ENCODE measurements at places on chromosomes 12 and 14.

GRCh38 chr12:100632445-100632892 is 59.0 kb downstream of the GAS2L3 start:
- DNase-seq: no peak

DNA sequence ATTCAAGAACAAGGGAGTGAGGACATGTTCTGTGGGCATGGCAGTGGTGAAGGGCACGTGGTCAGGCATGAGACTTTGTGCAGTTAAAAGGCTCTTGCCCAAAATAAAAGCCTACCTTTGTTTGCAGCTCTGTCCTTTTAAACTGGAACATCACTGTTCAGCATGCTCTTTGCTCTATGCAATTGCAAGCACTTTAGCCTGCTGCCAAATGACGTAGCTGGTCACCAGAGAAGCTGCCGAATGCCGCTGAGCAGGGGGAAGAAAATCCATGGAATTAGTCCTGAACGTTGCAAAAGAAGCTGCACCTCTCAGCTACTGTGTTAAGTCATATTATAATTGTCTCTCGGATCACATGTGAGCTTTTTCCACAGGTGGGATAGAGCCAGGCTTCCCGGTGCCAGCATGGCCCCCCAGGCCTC is 176.3 kb upstream of the DIO2 start:
- DNase-seq: no peak

- no peak for DNase-seq
These were observed 29.7 kb downstream of the CHGA start for GRCh38 chr14:92952481-92953298.

GRCh38 chr12:110199339-110200123 is 75.4 kb downstream of the IFT81 start:
- DNase-seq: peak; percentile 17

DNA sequence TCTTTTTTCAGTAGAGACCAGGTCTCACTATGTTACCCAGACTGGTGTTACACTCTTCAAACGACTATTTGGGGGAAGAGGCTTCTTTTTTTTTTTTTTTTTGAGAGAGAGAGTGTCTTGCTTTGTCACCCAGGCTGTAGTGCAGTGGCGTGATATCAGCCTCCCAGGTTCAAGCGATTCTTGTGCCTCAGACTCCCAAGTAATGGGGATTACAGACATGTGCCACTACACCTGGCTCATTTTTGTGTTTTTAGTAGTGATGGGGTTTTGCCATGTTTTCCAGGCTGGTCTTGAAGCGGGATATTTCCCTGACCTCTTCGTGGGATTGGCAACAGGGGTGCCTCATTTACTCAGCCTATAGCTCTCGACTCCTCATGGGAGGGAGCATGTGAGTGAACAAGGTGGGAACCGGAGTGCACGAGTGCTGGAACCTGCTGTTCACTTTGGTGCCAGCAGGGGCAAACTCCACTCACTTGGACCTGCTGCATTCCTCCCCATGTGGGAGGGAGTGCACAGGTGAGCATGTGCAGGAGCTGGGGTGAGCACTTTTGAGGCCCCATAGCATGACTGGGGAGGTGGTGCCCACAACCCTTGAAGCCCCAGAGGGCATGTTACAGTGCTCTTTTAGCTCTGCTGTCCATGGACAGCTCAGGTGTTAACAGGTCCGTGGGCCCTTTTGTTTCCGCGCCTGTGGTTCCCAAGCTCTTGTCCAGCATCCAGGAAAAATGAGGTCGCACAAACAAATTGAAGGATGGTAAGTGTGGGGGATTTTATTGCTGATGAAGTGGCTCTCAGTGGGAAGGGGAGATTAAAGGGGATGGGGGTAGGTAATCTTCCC is 79.1 kb upstream of the HECTD1 start:
- DNase-seq: peak; percentile 9

DNA sequence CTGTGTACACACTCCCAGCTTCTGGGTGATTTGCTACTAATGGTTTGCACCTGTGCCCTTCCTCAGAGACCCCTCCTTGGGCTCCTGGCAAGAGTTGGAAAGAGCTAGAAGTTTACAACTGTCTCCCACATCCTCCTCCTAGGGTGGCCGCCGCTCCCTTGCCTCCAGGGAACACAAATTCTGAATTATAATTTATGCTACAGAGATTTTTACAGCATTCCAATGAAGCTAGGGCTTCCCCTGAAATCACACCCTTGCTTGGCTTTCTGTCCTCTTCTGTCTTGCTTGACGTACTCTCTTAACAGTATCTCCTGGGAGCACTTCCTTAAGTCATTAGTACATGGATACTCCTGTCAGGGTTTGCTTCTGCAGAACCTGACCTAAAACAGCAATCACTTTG is 180.2 kb downstream of the KCNA5 start:
- no peak for DNase-seq

DNA sequence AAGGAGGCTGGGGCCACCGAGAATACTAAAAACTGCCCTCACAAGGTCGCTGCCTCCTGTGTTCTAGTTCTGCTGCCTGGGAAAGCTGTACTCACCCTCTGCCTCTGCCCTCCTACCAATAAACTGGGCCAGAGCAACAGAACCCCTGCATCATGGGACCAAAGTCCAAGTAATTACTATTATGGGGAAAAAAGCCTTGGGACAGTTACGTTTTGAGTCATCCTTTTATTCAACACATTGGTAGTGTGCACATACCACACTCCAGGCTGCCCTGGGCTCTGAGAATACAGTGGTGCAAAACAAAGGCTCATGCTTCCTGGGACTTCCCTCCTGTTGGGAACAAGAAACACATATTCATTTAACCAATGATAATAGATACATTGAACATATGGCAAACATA is 49.0 kb downstream of the CACNA1C start:
- no peak for DNase-seq

DNA sequence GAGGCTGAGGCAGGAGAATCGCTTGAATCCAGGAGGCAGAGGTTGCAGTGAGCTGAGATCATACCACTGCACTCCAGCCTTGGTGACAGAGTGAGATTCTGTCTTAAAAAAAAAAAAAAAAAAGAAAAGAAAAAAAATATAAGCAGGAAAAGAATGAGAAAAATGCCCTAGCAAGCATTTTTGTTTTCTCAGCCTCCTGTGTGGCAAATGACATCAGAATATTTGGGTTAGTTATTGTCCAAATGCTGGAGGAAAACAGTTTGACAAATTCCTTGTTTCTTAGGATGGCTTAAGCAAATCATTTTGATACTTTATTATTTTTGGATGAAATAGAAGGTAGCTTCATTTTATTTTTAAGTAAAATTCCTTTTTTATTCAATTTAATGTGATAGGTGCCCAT is 7.5 kb upstream of the PTPRR start:
- DNase-seq: no peak

GRCh38 chr14:24806061-24806678 is 172.2 kb upstream of the GZMB start:
- peak; percentile 48 for DNase-seq

- DNase-seq: no peak
These were observed 57.2 kb downstream of the RIN3 start for GRCh38 chr14:92570674-92571262.

DNA sequence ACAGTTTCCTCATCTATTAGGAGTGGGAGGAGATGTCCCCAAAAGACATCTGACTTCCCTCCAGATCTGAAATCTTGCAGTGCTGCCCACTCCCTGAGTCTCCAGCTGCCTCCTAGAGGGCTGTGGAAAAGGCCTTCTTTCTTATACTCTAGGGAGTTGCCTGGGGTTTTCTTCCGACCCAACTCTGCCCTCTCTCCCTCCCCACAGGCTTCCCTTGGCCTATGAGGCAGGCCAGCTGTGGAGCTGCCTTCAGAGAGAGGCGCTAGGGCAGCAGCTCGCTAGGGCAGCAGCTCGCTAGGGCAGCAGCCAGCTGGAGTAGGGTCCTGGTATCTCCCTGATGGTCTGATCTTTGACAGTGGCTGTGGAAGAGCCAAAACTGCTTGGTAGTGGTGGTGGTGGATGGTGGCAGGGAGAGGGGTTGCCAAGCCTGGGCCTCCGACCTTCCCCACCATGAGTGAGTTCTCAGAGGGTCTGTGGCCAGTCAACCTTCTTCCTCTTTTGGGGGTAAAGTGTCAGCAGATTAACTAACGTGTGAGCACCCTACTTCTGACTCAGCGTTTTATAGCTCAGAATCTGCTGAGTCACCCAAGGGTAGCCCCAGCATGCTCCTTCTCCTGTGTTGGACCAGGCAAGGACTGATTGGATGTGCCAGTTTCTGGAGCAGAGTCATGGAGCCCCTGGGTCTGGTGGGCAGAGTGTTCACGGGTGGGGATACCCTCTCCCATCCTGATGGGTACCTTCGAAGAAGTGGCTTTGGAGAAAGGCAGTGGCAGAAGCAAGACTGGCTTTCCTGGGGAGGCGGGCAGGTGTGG is 2.3 kb downstream of the SLC48A1 start:
- DNase-seq: no peak

Measured in stimulated activated CD4-positive, alpha-beta T cell treated with anti-CD3 and anti-CD28 coated beads, Interleukin-1b, Interleukin-23, amount 100 ng/mL, for 48 hours (primary cell).